ENCODE measurements at places on chromosomes 6 and 20. TPM values are rescaled to one million over a fixed set of nuclear protein-coding genes. Genes with fewer than 3 reads are reported as not detected.

Gene DBNDD2
- total RNA-seq, result 44.2 TPM

Gene AKAP12
- total RNA-seq, result 1,220 TPM

Gene C6orf58
- total RNA-seq, result 0.20 TPM

Gene RAD21L1
- 0.17 TPM for total RNA-seq

Gene SUMO4
- total RNA-seq, result 1.6 TPM

Gene FBXO9
- 71.0 TPM for total RNA-seq

Gene OR2H1
- not detected for total RNA-seq

Gene GFOD1
- total RNA-seq, result 3.8 TPM

Gene RNASET2
- 32.8 TPM for total RNA-seq

Gene HSPA1A
- 5.0 TPM for total RNA-seq

Gene CFAP61
- 1.7 TPM for total RNA-seq

Gene RIMS4
- 0.05 TPM for total RNA-seq

Gene SOBP
- 2.6 TPM for total RNA-seq

Data from HCT116 (cell line).